ENCODE measurements at places on chromosomes 13 and 19.
A peak's percentile ranks its signal among the peaks of the same experiment; 100 is the strongest.

- DNase-seq: no peak
Measured at GRCh38 chr13:41791056-41791455, 169.9 kb downstream of the VWA8 start.

GRCh38 chr19:3505598-3506383 lies at the start of gene FZR1:
TSS of gene FZR1 (plus strand) at chr19:3506311. CDS start at chr19:3522990, 16,679 bp downstream.
- peak; percentile 99 for DNase-seq

- no peak for DNase-seq
Measured at GRCh38 chr13:39976481-39976880, 321.0 kb downstream of the COG6 start.

GRCh38 chr13:42064966-42065365 lies 16.5 kb downstream of the DGKH start:
- DNase-seq: no peak

- no peak for DNase-seq
Measured at GRCh38 chr19:32388393-32388855, 17.1 kb upstream of the DPY19L3 start.

Data from left ventricle myocardium inferior (tissue), 1 donor.